CD4-positive, alpha-beta T cell treated with Interleukin-17A for 4 hours (primary cell): ENCODE measurements at places on chromosomes 1 and 21.

DNA sequence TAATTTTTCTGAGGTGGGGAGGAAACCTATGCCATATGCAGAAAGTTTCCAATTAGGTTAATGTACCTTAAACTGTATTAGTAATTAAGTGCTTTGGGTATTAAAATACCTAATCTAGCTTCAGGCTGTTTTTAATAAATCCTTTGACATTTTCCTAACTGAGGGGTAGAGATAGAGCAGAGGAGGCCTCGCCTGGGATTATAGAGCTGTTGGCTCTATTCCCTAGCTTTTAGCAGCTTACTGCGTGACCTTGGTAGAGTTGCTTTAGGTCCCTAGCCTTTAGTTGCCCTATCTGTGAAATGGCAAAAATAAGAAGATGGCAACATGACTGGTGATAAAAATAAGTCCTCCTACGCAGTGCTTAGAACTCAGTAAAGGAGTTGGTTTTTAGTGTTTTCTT, 621.0 kb downstream of the LMO4 start:
- no peak for DNase-seq

GRCh38 chr1:101603726-101604125, 366.9 kb downstream of the S1PR1 start:
- DNase-seq, result no peak

DNA sequence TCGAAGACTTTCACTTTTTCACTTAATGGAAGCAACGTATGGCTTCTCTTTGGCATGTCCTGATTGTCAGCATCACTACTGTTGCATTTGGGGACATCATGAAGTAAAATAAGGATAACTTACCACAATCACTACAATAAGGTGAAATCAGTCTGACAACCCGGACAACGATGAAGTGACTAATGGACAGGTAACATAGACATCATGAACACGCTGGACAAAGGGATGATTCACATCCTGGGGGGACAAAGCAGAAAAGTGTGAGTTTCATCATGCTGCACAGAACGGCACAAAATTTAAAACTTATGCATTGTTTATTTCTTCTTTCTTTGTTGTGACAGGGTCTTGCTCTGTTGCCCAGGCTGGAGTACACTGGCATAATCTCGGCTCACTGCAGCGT, 53.9 kb downstream of the FH start:
- no peak for DNase-seq

DNA sequence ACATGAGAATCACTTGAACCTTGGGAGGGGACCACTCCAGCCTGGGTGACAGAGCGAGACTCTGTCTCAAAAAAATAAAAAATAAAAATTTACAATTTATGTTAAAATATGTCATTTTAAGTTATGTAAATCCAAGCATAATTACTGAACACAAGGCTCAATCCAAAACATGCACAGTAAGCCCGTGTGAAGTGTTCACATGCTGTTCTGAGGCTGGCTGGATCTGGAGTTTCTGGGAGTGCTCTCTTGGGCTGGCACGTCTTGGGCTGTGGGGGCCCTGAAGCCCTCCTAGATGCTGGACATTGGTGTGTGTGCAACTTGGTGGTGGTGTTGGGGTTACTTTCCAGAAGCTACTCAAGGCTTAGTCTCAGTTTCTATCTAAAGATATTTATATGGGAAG, 25.2 kb downstream of the ADARB1 start:
- no peak for DNase-seq

DNA sequence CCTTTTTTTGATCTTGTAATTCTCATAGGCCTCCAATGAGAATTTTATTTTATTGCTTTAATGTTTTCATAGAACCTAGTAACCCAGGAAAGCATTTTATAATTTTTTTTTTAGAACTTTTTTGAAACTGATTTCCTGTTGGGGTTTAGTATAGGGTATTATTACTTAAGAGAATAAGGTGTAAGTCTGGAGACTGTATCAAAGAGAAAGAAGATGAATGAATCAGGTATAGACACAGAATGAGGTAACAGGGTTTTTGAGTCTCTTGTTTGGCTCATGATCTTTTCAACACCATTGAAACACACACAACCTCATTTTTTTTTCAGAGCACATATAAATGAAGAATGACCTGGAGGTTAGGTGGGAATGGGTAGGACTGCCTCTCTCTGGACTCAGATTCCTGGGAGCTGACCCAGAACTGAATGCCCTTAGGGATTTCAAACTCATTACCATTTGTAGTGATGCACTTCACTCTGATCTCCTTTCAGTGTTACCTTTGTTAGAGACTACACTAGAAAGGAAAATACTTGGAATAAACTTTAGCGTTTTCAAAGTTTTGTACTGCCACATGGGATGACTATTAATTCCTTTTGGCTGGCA, 51.0 kb downstream of the EPB41 start:
- DNase-seq, result no peak

DNA sequence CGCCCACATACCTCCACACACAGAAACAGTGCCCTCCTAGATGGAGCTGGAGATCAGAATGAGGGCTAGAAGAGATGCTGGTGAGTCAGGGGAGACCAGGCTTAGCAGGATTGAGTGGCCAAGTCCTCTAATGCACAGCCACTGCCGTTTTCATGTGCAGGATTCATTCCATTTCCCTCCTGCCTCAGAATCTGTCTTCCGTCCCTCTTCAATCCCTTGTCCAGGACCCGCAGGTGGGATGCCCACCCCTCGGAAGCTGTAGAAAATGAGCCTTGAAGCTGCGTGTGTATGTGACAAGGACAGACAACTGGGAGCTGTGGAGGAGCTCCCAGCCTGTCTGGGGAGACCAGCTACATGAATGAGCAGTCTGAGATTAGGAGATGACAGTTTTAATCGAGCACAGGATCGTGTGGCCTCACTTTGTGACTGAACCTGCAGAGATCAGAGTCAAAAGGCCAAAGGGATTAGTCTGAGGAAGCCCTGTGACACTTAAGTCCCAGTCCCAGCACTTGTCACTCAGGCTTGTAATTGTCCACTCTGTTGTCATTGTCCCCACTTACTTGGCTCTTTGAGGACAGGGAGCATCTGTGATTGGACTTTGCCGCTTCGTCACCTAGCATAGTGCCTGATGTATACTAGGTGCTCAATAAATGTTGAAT, 22.0 kb downstream of the LGR6 start:
- DNase-seq, result no peak

GRCh38 chr1:185933580-185933979, 199.4 kb downstream of the HMCN1 start:
- DNase-seq, result no peak

- DNase-seq, result no peak
Observed at GRCh38 chr1:150021191-150021694, 10.7 kb upstream of the OTUD7B start.

GRCh38 chr21:45299026-45299863, 11.6 kb upstream of the POFUT2 start:
- DNase-seq, result no peak

GRCh38 chr1:82947278-82947677, 1051.7 kb downstream of the TTLL7 start:
- no peak for DNase-seq

GRCh38 chr21:14901482-14901958, 163.3 kb downstream of the NRIP1 start:
- no peak for DNase-seq

- DNase-seq, result no peak
Observed at GRCh38 chr1:228898582-228898992, 163.3 kb downstream of the RHOU start.

DNA sequence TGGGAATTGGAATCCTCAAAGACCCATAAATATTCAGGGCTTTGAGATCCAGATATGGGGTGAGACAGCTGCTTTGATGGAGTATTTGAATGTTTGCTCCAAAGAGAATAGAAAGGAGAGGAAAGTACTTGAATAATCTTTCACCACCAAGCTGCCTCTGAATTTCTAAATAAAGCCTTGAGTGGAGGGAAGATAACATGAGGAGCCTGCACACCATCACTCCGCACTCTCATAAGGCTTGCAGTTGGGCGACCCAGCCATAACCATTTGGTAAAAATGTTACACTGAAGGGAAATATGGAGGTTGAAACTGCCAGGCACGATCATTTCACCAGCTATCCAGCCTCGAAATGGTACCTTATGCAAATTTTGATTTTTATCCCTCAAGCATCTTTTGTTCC, 38.4 kb downstream of the VCAM1 start:
- no peak for DNase-seq

- DNase-seq, result no peak
Observed at GRCh38 chr1:60274422-60275290, 201.1 kb upstream of the C1orf87 start.

DNA sequence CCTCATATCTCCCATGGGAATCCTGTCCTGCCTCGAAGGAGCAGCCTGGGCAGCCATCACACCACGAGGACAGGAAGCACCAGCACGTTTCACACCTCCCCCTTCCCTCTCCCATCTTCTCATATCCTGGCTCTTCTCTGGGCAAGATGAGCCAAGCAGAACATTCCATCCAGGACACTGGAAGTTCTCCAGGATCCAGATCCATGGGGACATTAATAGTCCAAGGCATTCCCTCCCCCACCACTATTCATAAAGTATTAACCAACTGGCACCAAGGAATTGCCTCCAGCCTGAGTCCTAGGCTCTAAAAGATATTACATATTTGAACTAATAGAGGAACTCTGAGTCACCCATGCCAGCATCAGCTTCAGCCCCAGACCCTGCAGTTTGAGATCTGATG, 8.7 kb downstream of the SLAMF8 start:
- no peak for DNase-seq

- DNase-seq, result peak; percentile 44
Observed at GRCh38 chr1:39409055-39409816, 82.2 kb upstream of the BMP8A start.

DNA sequence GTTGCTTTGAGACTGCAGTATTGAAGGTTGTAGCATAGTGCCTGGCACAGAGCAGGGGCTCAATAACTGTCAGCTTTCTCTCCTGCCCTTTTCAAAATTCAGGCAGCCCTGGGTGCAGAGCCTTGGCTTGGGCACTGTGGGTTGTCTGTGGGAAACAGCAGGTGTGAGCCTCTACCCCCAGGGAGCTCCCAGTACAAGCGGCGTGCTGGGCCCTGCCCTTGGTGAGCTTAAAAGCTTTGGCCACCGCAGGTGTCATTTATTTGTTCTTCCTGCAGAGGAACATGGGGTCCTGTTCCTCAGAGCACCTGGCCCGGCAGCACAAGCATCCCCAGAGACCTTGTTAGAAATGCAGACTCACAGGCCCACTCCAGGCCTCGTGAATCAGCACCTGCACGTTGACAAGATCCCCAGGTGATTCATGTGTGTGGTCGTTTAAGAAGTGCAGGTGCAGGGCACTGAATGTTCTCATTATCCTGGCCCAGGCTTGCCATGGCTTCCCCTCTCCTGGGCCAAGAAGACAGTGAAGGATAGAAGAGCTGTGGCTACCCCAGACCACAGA, 29.9 kb upstream of the IGSF21 start:
- DNase-seq, result no peak

DNA sequence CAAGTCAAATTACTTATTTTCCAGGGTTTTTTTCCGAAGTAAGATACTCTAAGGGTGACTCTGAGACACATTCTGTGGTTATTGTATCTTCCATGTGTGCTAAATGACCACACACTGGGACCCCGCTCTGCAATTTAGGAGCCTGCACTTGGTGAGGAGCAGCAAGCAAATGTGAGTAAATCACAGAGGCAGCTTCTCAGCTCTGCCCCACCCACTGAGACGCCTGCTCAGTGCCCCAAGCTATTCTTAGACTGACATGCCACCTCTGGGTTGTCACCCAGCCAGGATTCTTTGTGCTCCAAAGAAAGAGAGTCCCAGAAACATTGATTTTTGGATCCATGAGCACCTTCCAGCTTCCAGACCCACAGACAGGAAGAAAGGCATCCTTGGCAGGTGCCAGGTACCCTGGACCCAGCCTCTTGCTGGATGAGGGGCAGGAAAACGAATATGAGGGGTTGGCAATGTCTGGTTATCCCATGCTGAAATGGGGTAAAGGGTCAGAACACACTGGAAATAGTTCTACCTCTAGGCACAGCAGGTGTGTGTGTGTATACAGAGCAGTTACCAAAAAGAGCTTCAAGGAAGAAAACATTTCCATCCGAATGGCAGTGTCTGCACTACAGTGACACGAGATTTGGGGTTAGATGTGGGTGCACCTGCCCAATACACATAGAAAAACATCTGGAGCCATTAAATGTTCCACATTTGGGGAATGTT, 41.2 kb downstream of the TNR start:
- DNase-seq, result no peak

DNA sequence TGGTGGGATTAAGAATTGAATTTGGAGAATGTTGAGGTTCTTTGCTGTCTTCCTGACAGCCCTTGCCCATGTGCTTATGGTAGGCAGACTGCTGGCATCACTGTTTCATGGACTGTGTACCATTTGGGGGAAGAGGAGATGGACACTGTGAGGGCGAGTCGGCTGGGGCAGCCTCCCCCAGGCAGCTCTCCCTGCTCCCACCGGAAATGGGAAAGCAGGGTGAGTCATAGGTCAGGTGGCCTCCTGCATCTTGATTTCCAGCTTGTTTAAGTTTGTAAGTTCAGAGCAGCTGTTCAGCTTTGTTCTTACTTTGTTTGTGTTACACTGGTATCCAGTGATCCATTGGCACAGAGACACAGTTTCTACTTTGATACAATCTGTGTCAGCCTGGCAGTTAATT, 87.2 kb upstream of the CNIH3 start:
- DNase-seq, result no peak

GRCh38 chr1:28815533-28816185, 3.7 kb downstream of the OPRD1 start:
- DNase-seq, result no peak

DNA sequence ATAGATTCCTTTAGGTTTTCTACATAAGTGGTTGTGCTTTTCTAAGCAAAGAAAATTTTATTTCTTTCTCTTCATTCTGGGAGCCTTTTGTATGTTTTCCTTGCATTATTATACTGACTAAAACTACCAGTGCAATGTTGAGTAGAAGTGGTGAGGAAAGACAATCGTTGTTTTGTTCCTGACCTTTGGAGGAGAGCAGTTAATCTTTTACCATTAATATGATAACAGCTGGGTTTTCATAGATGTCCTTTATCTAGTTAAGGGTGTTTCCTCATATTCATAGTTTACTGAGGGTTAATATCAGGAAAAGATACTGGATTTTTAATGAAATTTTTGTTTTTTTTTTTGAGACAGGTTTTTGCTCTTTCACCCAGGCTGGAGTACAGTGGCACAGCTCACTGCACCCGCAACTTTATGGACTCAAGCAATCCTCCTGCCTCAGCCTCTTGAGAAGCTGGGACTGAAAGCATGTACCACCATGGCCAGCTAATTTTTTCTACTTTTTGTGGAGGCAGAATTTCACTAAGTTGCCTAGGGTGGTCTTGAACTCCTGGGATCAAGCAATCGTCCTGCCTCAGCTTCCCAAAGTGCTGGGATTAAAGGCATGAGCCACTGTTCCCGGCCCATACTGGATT, 9.0 kb upstream of the KCTD3 start:
- no peak for DNase-seq

- no peak for DNase-seq
Observed at GRCh38 chr1:90550626-90551406, 166.3 kb downstream of the BARHL2 start.
